Fibroblast of skin of abdomen (primary cell): ENCODE measurements at places on chromosomes 5 and 9.
A peak's percentile ranks its signal among the peaks of the same experiment; 100 is the strongest.

GRCh38 chr5:43730832-43731342 lies 127.9 kb downstream of the NNT start:
- no peak for DNase-seq

DNA sequence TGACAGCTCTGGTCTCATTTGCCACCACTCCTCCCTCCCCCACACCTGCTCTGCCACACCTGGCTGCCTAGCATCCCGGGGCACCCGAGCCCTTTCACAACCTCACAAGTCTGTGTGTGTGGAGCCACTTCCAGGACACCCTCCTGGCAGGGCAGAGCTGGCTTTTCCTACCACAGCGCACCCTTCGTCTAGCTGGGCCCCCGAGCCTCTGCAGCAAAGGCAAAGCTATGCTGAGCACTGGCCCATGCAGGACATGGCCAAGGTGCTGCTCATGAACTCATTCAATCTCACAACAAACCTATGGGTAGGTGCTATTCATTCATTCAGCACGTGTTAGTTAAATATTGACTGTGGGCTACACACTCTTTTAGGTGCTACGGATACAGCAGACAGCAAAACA lies 43.4 kb downstream of the DUSP1 start:
- no peak for DNase-seq

DNA sequence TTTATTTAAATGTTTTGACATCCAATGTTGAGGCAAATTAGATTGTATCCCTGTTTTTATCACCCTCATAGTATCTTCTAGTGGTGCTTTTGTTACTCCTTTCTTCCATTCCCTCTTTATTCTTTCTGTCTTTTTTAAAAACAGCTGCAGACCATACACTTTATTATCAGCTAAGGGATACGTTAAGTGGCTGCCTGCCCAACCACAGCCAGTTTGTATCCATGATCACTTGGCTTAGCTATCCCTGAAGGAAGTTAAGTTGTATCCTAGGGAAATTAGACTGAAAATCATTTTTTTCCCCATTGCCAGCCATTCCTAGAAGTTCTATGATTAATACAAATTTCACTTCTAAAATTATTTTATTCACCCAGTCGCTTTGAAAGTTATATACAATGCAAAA lies 1032.7 kb downstream of the NR2F1-AS1 start:
- peak; percentile 74 for DNase-seq

- DNase-seq, result no peak
Observed at GRCh38 chr5:112641515-112642110, 96.1 kb upstream of the APC start.

GRCh38 chr9:133031496-133031911 lies 707 bp downstream of the GTF3C5 start:
- DNase-seq, result no peak

GRCh38 chr9:134442085-134442474 lies 115.8 kb downstream of the RXRA start:
- DNase-seq, result peak; percentile 56

DNA sequence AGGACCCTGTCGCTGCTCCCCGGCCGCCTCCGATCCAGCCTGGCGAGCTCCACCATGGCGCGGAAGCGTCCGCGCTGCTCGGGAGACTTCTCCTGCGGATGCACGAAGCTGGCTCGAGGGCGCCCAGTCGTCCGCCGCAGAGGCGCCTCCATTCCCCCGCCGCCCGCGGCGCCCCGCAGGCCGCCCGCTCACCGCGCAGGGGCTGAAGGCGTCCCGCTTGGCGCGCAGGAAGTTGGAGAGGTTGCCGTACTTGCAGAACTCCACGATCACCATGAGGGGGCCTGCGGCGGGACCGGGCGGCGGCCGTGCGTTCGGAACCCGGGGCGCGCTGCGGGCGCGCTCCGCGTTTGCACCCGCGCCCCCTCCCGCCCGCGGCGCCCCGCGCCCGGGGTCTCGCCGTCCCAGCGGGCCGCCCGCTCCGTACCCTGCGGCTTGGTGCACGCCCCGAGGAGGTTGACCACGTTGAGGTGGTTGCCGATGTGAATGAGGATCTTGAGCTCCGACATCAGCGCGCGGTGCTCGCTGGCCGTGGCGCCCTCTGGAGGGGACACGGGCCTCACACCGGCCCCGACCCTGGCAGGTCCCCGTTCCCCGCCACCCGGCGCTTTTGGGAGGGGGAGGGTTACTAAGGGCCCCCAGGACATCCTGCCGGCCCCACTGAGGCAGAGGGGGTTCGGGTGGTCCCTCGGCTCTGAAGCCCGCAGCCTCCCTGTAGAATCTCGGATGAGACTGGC lies 27.7 kb upstream of the SCGB3A1 start:
- peak; percentile 55 for DNase-seq

- no peak for DNase-seq
Observed at GRCh38 chr9:135340726-135341475, 138.7 kb upstream of the PPP1R26 start.
